ENCODE measurements at places on chromosomes 6 and 20. TPM values are rescaled to one million over a fixed set of nuclear protein-coding genes. Genes with fewer than 3 reads are reported as not detected.
A peak's percentile ranks its signal among the peaks of the same experiment; 100 is the strongest.

- no peak for DNase-seq
Measured at GRCh38 chr20:54167909-54168872, 5.6 kb downstream of the CYP24A1 start.

GRCh38 chr6:3489961-3490624 is 33.2 kb upstream of the SLC22A23 start:
- no peak for DNase-seq

GRCh38 chr20:34023937-34024722 is 30.4 kb downstream of the RALY start:
- no peak for DNase-seq

DNA sequence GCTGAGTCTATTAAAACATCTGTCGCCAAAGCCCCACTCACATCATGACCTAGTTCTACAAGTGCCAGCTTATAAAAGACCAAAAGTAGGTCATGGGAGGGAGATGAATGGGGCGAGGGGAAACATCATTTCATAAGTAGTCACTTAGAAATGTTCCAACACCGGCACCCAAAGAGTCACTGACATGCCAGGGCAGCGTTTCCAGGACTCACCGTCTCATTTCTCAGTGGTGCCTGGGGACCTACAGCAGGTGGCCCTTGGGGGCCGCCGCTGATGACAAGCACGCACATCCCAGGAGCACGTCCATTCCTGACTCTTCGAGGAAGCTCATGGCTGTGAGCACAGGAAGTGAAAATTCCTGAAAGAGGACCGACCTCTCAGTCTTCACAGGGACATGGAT is 260.4 kb downstream of the CDH4 start:
- DNase-seq, result no peak

DNA sequence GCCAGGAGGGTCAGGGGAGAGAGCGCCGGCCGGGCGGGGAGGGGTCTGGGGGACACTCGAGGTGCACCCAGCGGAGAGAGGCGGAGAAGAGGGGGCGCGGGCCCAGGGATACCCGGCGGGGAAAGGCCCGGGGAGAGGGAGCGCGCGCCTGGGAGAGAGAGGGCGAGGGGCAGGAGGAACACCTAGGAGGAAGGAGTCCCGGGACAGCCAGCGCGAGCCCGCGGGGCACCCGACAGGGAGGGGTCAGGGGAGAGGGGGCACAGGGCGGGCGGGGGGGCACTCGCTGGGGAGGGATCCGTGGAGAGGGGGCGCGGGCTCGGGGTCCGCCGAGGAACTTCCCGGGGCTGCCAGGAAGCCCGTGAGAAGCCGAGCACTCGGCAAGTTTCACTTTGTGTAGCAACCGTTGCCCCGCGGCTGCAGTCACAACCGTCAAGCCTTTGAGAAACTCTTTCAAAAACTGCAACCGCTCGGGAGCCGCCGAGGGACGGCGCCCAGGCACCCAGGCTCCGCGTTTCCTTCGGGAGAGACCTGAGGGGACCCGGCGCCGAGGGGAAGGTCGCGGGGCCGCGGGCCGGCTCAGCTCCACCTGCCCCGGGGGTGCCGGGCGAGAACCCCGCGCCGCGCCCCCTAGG is 471 bp downstream of the EZR start:
- peak; percentile 80 for DNase-seq

DNA sequence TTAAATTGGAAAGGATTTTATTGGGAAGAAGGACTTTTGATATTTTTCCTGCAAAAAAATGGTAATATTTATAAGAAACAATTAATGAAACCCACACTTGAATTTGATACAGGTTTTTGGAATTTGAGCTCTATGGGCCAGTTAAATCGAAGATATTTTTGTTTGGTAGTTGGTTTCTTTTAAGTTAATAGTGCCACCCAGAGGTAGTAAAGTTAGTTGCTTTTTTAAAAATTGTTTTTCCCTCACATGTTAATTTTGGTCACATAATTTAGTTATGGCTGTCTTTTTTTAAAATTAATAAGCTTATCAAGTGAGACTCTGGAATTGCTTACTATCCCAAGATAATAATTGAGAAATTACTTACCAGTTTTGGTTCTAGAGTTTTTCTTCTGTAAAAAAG is 7.1 kb downstream of the PRIM2 start:
- DNase-seq, result no peak

GRCh38 chr6:170284126-170284773 is 6.6 kb downstream of the DLL1 start:
- no peak for DNase-seq

- no peak for DNase-seq
Measured at GRCh38 chr6:8014947-8015346, 49.2 kb downstream of the BLOC1S5 start.

DNA sequence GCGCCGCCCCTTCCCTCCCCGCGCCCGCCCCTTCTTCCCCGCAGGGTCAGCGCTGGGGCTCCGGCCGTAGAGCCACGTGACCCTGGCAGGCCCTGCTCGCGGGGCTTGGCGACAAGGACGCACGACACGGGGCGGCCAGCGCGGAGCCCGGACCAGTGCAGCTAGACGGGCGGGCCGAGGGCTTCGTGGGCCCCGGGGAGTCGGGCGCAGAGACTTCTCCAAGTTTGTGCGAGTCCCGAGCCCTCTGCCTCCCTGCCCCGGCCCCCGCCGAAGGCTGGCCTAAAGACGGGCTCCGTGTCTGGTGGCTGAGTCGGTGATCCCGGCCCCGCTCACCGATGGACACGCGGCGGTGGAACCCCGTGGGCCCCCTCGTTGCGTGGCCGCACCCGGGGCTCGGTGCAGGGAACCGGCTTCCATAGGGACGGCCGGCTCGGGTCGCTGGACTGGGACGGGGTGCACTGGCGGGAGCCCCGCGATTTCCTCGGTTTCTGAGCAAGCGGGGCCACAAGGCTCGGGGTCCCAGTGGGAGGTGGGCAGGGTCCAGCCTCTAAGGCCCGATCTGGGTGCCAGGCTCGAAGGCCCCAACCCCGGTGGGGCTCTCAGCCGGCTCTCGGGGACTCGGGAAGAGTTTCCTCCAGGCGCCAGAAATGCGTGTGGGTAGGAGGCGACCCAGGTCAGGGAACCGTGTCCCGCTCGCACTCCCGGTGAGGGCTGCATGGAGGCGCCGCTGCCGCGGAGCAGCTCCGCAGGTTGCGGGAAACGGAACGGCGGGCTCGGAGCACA is 452 bp upstream of the GATA5 start:
- no peak for DNase-seq

GRCh38 chr20:23096097-23096496 is 10.0 kb upstream of the CD93 start:
- peak; percentile 15 for DNase-seq

DNA sequence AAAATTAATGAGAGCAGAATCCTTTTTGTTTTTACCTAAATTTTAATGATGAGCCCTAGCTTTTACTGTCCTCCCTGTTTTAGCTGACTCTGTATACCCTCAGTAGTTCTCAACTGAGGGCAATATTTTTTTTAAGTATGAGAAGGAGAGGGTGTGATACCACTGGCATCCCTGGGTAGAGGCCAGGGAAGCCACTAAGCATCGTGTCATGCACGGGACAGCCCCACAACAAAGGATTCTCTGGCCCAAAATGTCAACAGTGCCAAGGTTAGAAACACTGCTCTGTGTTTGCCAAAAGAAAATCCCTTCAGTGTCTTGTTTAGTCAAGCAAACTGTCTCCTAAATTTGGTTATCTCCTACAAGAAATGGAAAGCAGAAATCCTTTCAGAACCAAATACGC is 210.4 kb downstream of the KCNQ5 start:
- DNase-seq, result no peak

GRCh38 chr6:158262755-158263154 is 49.5 kb upstream of the TULP4 start:
- no peak for DNase-seq

- peak; percentile 63 for DNase-seq
Measured at GRCh38 chr6:53795702-53796450, 1.1 kb downstream of the LRRC1 start.

- DNase-seq, result no peak
Measured at GRCh38 chr20:34427784-34428183, 64.7 kb downstream of the ITCH start.

- DNase-seq, result no peak
Measured at GRCh38 chr20:46088409-46089166, 1.2 kb downstream of the NCOA5 start.

- DNase-seq, result no peak
Measured at GRCh38 chr6:22954749-22955385, 385.5 kb downstream of the HDGFL1 start.

DNA sequence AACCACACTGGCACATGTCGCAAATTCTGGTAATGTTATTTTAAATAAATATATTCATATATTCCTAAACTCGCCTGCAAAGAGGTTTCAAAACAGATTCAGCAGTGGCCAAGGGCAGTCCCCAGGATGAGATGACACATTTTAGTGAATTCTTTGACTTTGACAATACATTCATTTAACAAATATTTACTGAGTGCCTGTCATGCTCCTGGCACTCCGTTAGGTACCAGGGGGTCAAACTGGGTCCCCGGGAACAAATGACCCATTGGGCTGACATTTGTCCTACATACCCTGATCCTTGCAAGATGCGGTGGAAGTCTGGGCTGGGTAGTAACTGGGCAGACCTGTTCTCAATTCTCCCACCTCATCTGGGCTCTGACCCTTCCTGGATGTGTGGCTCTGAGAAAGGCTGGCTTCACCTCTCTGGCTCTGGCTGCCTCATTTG is 74.9 kb downstream of the FYN start:
- DNase-seq, result no peak

DNA sequence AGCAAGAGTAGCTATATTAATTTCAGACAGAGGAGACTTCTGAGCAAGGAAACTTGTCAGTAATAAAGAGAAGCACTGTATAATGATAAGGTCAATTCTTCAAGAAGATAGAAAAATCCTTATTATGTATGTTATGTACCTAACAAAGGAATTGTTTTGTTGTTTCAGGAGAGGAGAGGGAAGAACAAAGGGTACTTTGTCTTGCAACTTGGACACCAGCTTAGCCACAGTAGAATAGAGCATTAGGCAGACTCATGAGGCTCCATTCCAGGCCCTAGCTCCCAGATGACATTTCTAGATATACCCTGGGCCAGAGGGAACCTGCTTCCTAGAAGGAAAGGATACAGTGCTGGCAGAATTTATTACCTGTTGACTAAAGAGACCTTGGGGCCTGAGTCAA is 6.5 kb upstream of the NUS1 start:
- DNase-seq, result no peak

The PDYN gene
- total RNA-seq, result not detected

The EPPIN gene
- total RNA-seq, result not detected

The FAM184A gene
- total RNA-seq, result 7.8 TPM

The ZNF217 gene
- 34.9 TPM for total RNA-seq
